ENCODE measurements at places on chromosomes 3 and 15. TPM values are rescaled to one million over a fixed set of nuclear protein-coding genes. Genes with fewer than 3 reads are reported as not detected.

- no peak for DNase-seq
Observed at GRCh38 chr3:132635052-132635451, 24.6 kb downstream of the ACAD11 start.

DNA sequence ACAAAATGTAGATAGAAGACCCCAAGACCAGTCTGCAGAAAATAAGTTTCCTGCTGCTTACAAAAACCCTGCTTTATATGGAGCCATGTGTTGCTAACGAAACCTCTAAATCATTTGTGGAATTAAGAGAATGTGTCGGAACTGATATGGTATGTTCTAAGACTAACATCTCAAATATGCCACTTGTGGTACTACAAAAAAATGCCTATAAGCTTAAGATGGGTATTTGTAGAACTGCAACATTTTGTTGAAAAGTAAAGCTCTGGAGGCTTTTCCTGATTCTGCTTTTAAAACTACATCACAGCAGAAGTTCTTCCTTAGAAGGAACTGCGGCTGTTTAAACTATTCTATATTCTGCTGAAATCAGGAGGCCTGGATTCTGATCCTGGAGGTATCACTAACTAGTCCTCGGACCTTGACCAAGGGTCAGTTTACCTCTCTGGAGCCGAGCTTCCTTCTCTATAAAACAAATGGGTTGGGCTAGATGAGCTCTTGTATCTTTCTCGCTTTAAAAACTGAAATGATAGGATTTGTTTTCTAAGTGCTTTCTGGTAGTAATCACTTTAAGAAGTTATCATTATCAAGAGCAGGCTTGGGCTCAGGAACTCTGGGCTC, 74.9 kb downstream of the RAD18 start:
- peak; percentile 87 for DNase-seq

GRCh38 chr3:188689101-188689574, 482.6 kb upstream of the TPRG1 start:
- DNase-seq, result peak; percentile 69

Gene CPLX3
- total RNA-seq, result not detected

DNA sequence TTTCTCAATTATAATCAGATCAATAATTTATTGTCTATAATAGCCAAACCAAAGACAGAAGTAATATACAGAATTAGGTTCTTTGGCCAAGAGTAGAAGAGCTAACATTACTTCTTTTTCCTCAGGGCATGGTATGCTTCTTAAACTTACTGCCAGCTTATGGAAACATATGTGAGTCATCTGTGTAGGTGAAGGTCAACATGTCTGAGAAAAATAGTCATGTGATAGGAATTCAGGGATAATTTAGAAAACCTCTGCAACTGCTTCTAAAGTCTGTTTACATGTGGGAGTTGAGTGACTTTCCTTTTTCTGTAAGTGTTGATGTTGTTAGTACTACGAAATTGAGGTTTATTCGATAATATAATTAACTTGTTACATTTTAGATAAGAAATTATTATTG, 19.2 kb upstream of the MAP6D1 start:
- peak; percentile 83 for DNase-seq

Gene HYAL3
- 2.3 TPM for total RNA-seq

Gene MKRN2OS
- total RNA-seq, result not detected

GRCh38 chr15:31259562-31260252, 66.9 kb upstream of the KLF13 start:
- no peak for DNase-seq

Gene CPNE9
- not detected for total RNA-seq

Gene CHRD
- total RNA-seq, result 1.7 TPM

Gene IMPG2
- 0.32 TPM for total RNA-seq

- DNase-seq, result peak; percentile 55
Observed at GRCh38 chr3:11385891-11386290, 113.7 kb downstream of the ATG7 start.

- DNase-seq, result no peak
Observed at GRCh38 chr3:146705225-146705624, 100.1 kb upstream of the PLSCR5 start.

- DNase-seq, result no peak
Observed at GRCh38 chr3:79766496-79767193, 1.2 kb downstream of the ROBO1 start.

Gene EXD1
- under 0.01 TPM for total RNA-seq

Gene CILP
- total RNA-seq, result under 0.01 TPM

GRCh38 chr15:79035814-79036213, 54.8 kb downstream of the RASGRF1 start:
- DNase-seq, result no peak

GRCh38 chr3:143242101-143242500, 122.5 kb downstream of the CHST2 start:
- DNase-seq, result peak; percentile 19

Gene CCDC191
- 1.9 TPM for total RNA-seq

- no peak for DNase-seq
Observed at GRCh38 chr15:52117549-52117948, 5.0 kb upstream of the BCL2L10 start.

- no peak for DNase-seq
Observed at GRCh38 chr3:46849686-46850467, 13.4 kb downstream of the MYL3 start.

Gene CHRNA5
- 0.64 TPM for total RNA-seq

Gene SLC51A
- total RNA-seq, result not detected

Gene IP6K1
- total RNA-seq, result 45.1 TPM

- peak; percentile 48 for DNase-seq
Observed at GRCh38 chr3:18812316-18812715, 336.0 kb upstream of the KCNH8 start.

- DNase-seq, result peak; percentile 1
Observed at GRCh38 chr3:153513236-153513635, 351.2 kb downstream of the RAP2B start.

DNA sequence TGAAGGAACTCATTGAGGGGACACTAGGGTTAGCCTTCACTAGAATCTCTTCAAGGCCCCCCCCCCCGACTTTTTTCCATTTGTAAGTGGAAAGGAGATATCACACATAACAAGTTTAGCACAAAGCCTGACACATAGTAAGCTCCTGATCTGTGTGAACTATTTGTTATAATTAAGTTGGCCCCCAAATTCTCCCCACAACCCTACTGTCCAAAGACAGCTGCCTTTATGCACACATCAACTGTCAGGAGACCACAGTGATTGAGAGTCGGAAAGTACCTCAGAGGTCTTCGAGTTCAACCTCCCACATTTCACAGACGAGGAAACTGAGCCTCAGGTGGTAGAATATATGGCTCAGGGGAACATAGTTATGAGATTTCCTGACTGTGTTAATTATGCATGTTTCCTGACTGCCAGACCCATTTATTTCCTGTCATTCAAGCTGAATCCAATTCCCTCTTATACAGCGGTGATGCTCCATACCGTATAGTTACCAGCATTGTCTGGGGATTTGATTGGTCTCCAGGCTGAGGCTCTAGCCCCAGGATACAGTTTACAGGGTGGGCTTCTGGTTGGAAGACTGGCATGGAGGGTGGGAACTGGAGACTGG, 227.4 kb upstream of the CMC1 start:
- DNase-seq, result no peak

DNA sequence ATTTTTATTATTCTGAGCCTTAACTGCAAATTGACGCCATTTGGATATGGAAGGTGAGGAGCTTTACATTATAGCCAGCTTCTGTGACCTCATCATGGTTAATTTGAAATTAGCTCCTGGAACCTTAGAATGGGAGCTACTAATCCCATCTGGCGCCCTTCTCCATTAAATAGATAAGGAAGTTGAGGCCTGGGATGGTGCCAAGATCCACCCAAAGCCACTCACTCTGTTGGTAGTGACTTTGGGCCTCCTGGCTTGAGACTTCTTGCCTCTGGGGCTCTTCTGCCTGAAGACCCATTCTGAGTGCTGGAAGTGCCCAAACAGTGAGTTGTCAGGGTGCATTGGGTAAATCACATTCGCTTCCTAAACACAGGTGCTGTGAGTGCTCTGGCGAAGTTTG, 12.0 kb upstream of the HMCES start:
- DNase-seq, result no peak
